ENCODE measurements at places on chromosomes 6 and 20.

DNA sequence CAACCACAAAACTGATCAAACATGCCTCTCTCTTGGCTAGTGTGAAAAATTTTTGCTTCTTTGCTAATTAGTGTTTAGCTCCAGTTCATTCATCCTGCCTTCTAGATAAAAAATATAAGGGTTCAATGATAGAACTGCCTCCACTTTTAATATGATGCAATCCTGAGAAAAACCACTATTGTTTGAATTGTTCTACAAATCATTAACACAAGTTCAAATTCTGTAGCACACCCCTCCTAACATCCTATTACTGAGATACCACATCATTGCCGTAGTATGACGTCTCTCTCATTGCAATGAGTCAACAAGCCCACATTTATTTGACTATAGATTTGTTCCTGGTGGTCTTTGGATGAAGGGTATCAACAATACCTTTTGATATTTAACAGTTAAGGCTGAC, 365.8 kb upstream of the OPRM1 start:
- DNase-seq, result no peak

- DNase-seq, result no peak
Measured at GRCh38 chr6:113365191-113365590, 492.0 kb upstream of the MARCKS start.

- no peak for DNase-seq
Measured at GRCh38 chr6:129696843-129697242, 13.1 kb downstream of the ARHGAP18 start.

DNA sequence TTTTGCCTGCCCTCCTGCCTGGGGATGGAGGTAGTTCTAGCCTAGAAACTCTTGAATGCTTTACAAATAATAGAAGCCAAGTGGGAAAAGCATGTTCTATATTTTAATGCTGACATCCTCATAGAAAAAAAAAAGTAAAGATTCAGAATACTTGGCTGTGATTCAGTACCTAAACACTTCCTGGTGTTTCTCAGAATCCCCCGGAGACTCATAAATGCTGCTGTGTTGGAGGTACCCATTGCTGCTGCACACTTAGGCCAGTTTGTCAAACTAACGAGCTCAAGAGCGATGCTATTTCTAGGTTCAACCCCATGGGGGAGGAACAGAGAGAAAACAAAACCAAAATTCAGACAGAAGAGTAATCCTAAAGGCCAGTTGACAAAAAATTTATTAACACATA, 38.8 kb upstream of the ZFP64 start:
- DNase-seq, result no peak

DNA sequence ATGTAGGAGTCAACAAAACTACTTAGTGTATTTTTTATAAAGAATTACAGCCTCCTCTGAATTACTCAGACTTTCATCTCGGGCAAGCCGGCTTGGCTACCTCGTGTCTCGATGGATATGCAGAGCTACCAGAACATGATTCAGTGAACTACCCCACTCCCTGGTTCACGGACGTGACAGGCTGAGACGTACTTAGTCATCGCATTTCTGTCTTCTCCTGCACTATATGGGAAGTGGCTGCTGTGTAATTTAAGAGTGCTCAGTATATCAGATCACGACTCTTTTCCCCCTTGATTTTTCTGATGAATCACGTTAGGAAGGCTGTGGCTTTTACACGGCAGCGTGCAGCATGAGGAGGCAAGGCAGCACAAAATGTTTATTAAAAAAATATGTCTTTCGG, 302.7 kb upstream of the ZFP64 start:
- no peak for DNase-seq

GRCh38 chr20:13022401-13023155, 13.8 kb downstream of the SPTLC3 start:
- DNase-seq, result no peak

- no peak for DNase-seq
Measured at GRCh38 chr6:109579361-109579760, 96.3 kb upstream of the ZBTB24 start.

GRCh38 chr6:169991031-169991390, 239.6 kb downstream of the ERMARD start:
- peak; percentile 15 for DNase-seq
